Prostate gland (tissue), 2 donors: ENCODE measurements at places on chromosomes 7 and 10.

GRCh38 chr10:35268791-35269257 lies 67.5 kb upstream of the CCNY start:
- no peak for DNase-seq

- DNase-seq = no peak
These were observed 14.0 kb downstream of the TECPR1 start for GRCh38 chr7:98238076-98238475.

GRCh38 chr10:89926736-89927135 lies 225.3 kb downstream of the KIF20B start:
- DNase-seq = no peak

GRCh38 chr10:42932735-42933447 lies 144.0 kb upstream of the RET start:
- no peak for DNase-seq

GRCh38 chr10:101321073-101321472 lies 32.9 kb upstream of the BTRC start:
- DNase-seq = no peak

DNA sequence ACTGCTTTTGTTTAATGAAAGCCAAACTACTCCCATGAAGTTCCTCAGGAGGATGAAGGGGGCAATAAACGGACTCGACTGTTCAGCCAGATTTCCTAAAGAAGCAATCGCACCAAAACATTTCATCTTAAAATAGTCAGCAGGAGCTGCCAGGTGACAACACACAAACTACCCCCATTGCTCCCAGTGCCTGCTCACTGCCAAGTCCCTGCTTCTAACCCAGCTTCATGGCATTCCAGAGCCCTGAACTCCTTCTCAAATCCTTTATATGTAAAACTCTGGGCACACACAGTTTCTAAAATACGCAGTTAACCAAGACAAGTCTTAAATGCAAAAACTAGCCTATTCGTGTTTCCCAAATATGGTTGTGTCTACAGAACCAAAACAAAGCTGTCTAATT lies 110.0 kb downstream of the SORBS1 start:
- DNase-seq = no peak

GRCh38 chr7:127189074-127189473 lies 63.7 kb downstream of the GRM8 start:
- DNase-seq = no peak

- DNase-seq = peak; percentile 73
These were observed 104.7 kb upstream of the EEPD1 start for GRCh38 chr7:36048141-36048901.

- DNase-seq = peak; percentile 65
These were observed 435 bp upstream of the PWWP2B start for GRCh38 chr10:132396494-132397035.

GRCh38 chr10:21184216-21184615 lies 287.1 kb upstream of the NEBL start:
- DNase-seq = no peak

DNA sequence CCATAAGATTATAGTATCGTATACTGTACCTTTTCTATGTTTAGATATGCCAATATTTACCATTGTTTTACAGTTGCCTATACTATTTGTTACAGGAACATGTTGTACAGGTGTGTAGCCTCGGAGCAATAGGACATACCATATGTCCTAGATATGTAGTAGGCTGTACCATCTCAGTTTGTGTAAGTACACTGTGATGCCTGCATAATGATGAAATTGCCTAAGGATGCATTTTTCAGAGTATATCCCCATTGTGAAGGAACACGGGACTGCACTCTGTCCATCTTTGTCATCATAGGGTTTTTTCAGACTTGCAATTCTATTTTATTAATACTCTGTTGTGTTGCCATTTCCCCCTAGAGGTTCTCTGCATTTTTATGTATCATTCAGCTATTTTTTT lies 50.1 kb downstream of the MCU start:
- DNase-seq = no peak

GRCh38 chr7:14688208-14688607 lies 214.3 kb downstream of the DGKB start:
- no peak for DNase-seq

DNA sequence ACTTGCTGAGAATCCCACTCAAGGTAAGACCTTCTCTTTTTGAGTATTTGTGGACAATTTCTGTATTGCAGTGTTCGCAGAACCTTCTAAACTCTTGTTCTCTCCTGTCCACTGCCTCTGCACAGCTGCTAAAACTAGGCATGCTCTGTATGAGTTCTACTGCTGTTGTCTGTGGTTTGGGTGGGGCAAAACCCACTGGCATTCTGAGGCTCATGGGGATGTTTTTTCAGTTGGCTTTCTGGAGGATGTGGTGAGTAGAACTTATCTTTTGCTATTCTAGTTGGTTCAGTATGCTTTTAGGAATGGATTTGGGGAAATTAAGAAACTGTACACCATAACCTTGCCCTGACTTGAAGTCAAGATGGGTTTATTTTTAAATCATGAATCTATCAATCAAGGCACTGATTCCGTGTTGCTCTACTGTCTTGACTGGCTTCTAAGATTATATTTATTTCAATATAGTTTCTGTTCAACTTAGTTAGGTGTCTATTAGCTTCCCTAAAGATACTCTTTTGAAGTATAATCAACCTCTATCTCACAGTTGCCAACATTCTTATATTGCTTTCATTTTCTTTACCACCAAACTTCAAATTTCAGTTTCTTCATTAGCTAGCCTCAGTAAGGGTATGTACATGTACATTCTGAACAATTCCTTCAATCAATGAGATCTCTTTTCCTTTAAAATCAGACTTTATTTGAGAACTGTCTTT lies 25.0 kb upstream of the C1GALT1 start:
- DNase-seq = no peak

DNA sequence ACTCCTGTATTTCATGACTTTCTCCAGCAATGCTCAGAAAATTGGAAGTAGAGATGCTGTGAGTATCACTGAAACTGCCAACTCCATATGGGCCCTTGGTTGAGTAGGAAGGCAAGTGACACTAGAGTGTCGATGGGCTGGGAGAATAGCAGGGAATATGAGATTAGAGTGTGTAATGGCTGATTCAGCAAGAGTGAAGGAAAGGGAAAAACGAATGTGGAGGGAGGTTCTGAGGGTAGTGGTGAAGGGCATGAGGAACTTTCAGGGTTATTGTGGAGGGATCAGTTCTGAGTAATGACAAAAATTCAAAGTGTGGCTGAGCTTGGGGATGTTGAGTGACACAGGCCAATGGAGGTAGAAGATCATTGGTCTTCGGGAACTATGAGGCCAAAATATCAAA lies 49.0 kb upstream of the PCGF5 start:
- DNase-seq = no peak

- no peak for DNase-seq
These were observed 84.1 kb downstream of the MALSU1 start for GRCh38 chr7:23383225-23383624.

- no peak for DNase-seq
These were observed 9.0 kb downstream of the MRPL43 start for GRCh38 chr10:100978121-100978900.

DNA sequence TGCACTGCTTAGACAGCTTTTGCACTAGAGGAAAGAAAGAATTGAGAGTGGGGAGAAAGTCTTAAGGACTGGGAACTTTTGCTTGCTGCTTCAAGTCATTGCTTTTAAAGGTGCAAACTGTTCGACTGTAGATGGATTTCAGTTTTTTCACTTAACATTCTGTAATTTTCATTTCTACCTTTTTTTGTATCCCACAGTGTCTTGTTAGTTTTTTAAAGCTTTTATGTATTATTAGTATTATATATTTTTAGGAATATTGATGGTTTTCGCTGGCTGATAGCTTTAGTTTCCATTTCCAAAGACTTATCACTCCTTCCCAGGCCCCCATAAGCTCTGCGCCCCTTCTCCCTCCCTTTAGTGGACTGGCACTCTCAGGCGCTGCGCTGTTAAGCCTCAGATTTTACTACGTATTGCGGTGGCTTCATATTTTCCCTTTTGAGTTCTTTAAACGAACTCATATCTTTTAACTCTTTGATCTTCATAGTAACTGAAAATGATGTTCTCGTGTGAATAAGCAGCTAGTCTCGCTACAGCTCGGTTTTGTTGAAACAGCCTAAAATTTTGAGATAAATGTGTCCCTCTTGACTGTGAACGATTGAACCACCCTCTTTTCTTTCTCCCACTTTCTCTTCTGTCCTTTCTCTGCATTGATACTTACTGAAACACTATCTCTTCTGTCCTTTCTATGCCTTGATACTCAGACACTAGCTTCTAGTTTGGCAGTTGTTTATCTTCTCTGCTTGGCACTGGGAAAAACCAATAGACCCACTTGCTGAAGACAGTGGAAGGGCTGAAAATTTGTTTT lies 2.5 kb upstream of the ETV1 start:
- DNase-seq = no peak

- no peak for DNase-seq
These were observed 581.4 kb downstream of the LRMDA start for GRCh38 chr10:76012716-76013327.

- DNase-seq = no peak
These were observed 17.3 kb downstream of the FAM107B start for GRCh38 chr10:14757394-14757793.

GRCh38 chr10:62454687-62455397 lies 80.7 kb downstream of the ZNF365 start:
- DNase-seq = no peak

- no peak for DNase-seq
These were observed 675.3 kb downstream of the INHBA start for GRCh38 chr7:41027428-41028115.

GRCh38 chr10:3869036-3869435 lies 84.0 kb upstream of the KLF6 start:
- no peak for DNase-seq

- no peak for DNase-seq
These were observed 42.2 kb downstream of the ZWINT start for GRCh38 chr10:56318816-56319215.

DNA sequence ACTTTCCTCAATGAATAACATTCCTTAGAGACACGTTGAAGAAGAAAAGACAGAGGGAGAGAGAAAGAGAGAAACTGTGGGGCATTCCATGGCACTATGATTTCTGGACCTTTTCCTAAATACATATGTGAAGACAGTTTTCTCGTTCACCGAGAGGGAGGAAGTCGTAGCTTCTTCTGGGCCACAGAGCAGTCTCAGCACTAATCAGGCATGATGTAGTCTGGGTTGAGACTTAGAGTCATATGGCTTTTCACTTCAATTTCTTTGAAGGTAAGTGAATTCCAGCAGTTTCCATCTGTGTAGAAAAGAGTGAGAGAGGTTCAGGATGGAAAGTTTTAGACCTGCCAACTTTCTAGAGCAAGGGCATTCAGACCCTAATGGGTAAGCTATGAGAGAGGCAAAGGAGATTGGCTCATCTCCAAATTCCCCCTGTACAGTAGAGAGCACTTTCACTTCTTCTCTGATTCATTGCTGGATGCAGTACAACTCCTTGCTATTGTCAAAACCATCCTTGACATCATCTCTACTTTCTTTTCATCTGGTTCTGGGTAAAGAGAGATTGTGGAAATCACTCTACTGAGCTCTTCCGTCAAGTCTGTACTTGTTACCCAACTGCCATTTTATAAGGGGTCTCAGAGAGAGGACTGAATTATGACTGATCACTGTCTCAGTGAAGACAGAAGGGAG lies 31.5 kb upstream of the OR9A4 start:
- no peak for DNase-seq

DNA sequence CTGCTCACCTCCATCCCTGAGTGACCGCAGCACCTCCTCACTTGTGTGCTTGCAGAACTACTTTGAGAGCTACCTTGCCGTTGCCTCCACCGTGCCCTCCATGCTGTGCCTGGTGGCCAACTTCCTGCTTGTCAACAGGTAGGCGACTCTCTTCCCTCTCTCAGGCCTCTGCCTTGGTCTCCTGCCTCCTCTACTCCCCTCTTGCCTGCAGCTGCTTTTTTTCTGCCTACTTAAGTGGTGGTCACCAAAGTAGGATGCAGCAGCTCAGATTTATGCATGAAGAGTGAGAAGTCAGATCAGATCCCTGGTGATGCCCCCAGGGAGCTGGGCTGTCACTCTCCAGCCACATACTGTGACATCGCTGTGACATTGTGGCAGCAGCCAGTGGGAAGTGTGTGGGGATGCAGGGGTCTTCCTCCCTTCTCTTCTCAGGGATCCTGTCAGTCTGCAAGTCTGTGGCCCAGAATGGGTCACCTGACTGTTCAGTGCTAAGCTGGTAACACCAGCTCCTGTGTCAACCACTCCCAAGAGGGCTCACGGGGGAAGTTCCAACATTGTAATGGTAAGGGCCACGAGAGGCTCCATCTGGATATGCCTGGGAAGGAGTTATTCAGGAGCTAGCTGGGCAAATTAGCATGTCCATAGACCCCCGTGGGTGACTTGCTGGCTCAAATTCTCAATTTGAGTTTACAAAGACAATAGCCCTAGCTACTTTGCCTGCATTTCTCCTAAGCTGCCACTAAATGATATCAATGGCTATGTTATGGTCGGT lies 25.3 kb downstream of the SLC29A3 start:
- DNase-seq = no peak

GRCh38 chr7:101669307-101669706 lies 40.2 kb upstream of the MYL10 start:
- no peak for DNase-seq

DNA sequence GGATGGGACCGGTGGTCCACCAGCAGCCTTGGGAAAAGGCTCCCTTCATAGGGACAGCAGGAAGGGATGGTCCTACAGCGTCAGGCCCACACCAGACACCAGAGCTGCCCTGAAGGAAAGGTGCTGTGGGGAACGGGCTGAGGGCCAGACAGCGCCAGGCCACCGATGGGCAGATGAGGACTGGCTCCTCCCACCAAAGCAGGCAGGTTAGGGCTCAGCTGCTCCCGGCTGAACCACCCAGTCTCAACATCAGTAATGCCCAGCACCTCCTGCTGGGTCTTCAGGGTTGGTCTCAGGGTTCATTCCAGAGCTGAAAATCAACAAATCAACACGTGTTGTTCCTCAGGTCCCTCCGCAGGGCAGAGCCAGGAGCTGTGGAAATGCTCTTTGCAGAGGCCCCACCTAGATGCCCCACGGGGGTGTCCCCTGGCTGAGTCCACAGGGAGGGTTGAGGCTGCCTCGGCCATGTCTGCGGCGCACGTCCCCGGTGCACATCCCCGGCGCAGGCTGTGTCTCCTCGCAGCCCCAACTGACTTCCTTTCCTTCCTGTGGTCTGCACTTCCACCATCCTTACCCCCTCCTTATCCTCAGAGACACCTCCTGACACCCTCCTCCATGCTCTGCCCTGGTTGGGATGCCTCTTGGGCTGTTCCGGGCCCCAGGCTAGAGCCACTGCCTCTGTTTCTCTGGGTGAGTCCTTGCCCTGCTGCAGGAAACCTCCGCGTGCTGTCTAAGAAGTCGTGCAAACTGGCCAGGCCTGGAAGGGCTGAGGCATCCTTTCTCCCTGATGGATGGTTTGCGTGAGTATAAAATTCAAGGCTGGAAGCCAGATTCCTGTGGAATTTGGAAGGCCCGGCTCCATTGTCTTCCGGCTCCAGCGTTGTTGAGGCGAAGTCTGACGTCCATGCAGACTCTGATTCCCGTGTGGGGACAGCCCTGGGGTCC lies 32.8 kb upstream of the CFAP46 start:
- DNase-seq = no peak

- no peak for DNase-seq
These were observed 2.2 kb downstream of the ZNF365 start for GRCh38 chr10:62376071-62377025.

GRCh38 chr10:29245476-29245875 lies 43.4 kb upstream of the LYZL1 start:
- peak; percentile 6 for DNase-seq

- no peak for DNase-seq
These were observed 24.3 kb downstream of the EPDR1 start for GRCh38 chr7:37944737-37945054.

- DNase-seq = no peak
These were observed 2.5 kb upstream of the UCMA start for GRCh38 chr10:13236638-13237037.

- no peak for DNase-seq
These were observed 269.8 kb downstream of the SKAP2 start for GRCh38 chr7:26594553-26594952.
